ENCODE measurements at places on chromosomes 5 and 9. TPM values are rescaled to one million over a fixed set of nuclear protein-coding genes. Genes with fewer than 3 reads are reported as not detected.

Gene CBY3
- total RNA-seq: not detected

GRCh38 chr9:87615136-87615535 is 110.8 kb upstream of the CTSL start:
- no peak overlapping the region for H3K4me3 ChIP-seq
- H3K36me3 ChIP-seq: no peaks in the 10 kb centered on the region
- no peak overlapping the region for H3K27ac ChIP-seq
- DNase-seq: no peak
- H3K27me3 ChIP-seq: no peaks in the 10 kb centered on the region

- no peak for DNase-seq
- peaks cover 6% of the 10 kb centered on the region for H3K4me1 ChIP-seq
- no peaks in the 10 kb centered on the region for H3K27me3 ChIP-seq
- no peaks in the 10 kb centered on the region for H3K36me3 ChIP-seq
- H3K27ac ChIP-seq: no peak overlapping the region
- H3K4me3 ChIP-seq: no peak overlapping the region
Measured at GRCh38 chr9:119334745-119335144, 34.5 kb downstream of the BRINP1 start.

GRCh38 chr9:4583001-4583400 is 79.1 kb upstream of the PLPP6 start:
- no peak overlapping the region for H3K27ac ChIP-seq
- H3K27me3 ChIP-seq: peaks cover 2% of the 10 kb centered on the region
- no peak overlapping the region for H3K4me3 ChIP-seq
- no peak for DNase-seq
- no peaks in the 10 kb centered on the region for H3K4me1 ChIP-seq

- no peak overlapping the region for H3K4me3 ChIP-seq
- no peak for DNase-seq
- H3K27me3 ChIP-seq: no peaks in the 10 kb centered on the region
- no peaks in the 10 kb centered on the region for H3K4me1 ChIP-seq
- no peak overlapping the region for H3K27ac ChIP-seq
Measured at GRCh38 chr9:8622222-8622802, 822.7 kb upstream of the DMAC1 start.

Gene NTRK2
- total RNA-seq: not detected

- no peak overlapping the region for H3K4me3 ChIP-seq
- DNase-seq: no peak
- peaks cover 8% of the 10 kb centered on the region for H3K27me3 ChIP-seq
Measured at GRCh38 chr9:14095277-14095676, 218.7 kb downstream of the NFIB start.

DNA sequence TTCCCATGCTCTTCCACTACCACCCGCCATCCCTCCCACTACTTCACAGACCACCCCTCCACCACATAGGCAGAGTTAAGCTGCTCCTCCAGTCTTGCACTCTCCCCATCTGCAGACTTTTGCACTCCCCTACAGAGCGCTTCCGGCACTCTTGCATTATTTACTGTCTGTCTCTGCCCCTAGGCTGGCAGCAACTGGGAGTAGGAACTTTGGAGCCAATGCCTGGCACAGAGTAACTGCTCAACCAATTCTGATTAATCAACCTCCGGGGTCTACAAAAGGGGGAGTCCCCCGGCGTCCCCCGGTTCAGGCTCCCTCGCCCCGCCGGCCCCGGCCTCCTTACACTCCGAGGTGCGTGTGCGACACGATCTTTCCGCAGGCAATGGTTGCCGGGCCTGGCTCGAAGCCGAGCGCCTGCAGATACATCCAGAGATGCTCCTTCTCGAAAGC is 498 bp downstream of the HAUS6 start:
- H3K36me3 ChIP-seq: no peaks in the 10 kb centered on the region
- peak; percentile 16 for DNase-seq
- H3K4me1 ChIP-seq: peaks cover 8% of the 10 kb centered on the region
- peak overlapping the region; percentile 42 for H3K27ac ChIP-seq
- peak overlapping the region; percentile 95 for H3K4me3 ChIP-seq

DNA sequence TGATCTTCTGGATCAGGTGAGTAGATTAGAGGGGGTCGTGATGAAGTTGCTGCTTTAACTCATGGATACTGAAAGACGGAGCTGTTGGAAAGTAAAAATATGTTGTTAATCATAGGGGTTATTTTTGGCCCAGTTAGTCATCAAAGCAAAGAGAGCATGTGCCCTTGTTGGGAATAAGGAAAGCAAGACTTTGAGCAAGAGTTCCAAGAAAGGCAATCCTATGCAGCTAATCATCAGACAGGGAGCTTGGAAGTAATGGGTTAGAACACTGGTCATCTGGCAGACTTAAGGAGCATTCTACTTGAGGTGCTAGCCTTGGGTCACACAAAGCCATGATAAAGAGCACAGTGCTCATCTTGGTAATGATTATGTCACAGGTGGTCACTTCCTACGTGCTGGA is 18.3 kb downstream of the ASPN start:
- no peaks in the 10 kb centered on the region for H3K4me1 ChIP-seq
- H3K4me3 ChIP-seq: no peak overlapping the region
- no peak for DNase-seq
- no peak overlapping the region for H3K27ac ChIP-seq
- no peaks in the 10 kb centered on the region for H3K27me3 ChIP-seq

- H3K27me3 ChIP-seq: no peaks in the 10 kb centered on the region
- H3K36me3 ChIP-seq: peaks cover 4% of the 10 kb centered on the region
- H3K27ac ChIP-seq: no peak overlapping the region
- H3K4me3 ChIP-seq: no peak overlapping the region
- peaks cover 17% of the 10 kb centered on the region for H3K4me1 ChIP-seq
Measured at GRCh38 chr5:124692324-124692723, 54.1 kb downstream of the ZNF608 start.

GRCh38 chr9:129798973-129799372 is 4.0 kb upstream of the TOR1B start:
- peaks cover 3% of the 10 kb centered on the region for H3K36me3 ChIP-seq
- peaks cover 3% of the 10 kb centered on the region for H3K4me1 ChIP-seq
- peaks cover 2% of the 10 kb centered on the region for H3K27me3 ChIP-seq
- DNase-seq: no peak
- no peak overlapping the region for H3K4me3 ChIP-seq

Gene SPINK13
- not detected for total RNA-seq
